ENCODE measurements at places on chromosomes 12 and 14.

DNA sequence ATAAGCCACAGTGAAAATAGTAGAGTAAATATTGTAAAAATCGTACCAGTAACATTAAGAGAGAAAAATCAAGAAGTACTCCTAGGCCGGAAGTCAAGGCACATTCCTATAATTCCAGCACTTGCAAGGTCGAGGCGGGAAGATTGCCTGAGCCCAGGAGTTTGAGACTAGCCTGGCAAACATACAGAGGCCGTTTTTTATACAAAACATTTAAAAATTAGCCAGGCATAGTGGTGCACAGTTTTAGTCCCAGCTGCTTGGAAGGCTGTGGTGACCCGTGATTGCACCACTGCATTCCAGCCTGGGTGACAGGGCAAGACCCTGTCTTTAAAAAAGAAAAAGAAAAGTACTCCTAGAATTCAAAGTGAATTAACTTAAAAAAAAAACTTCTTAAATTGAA is 341.8 kb downstream of the C12orf50 start:
- DNase-seq = no peak

- DNase-seq = no peak
Measured at GRCh38 chr12:64706857-64707256, 52.3 kb downstream of the GNS start.

GRCh38 chr12:81381951-81382350 is 304.1 kb downstream of the ACSS3 start:
- DNase-seq = no peak

GRCh38 chr12:75554556-75554880 is 43.1 kb upstream of the KRR1 start:
- DNase-seq = no peak

- DNase-seq = no peak
Measured at GRCh38 chr14:55701638-55702037, 121.6 kb downstream of the KTN1 start.

DNA sequence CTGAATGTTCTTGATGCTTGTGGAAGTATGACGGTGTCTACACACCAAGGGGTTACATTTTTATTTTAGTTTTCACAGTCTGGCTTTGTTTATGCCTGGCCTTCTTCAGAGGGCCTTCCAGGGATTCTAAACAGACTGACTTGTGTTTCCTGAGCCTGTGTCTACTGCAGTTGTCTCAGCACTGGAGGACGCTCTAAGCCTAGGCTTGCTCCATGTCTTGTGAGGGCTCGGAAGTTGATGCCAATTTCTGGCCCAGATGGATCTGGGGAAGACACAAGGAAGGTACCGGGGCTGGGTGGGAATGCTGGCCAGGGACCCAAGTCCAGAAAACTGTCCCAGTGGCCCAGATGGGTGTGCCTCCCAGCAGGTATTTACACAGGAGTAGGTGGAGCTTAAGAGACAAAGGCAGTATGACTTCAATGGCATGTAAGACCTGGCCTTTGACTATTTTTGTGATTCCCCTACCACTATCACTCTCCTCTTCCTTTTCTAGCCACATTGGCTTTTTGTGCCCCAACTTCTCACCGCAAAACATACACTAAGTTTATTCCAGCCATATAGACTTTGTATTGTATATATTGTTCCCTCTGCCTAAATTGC is 56.9 kb downstream of the GPR137C start:
- no peak for DNase-seq

DNA sequence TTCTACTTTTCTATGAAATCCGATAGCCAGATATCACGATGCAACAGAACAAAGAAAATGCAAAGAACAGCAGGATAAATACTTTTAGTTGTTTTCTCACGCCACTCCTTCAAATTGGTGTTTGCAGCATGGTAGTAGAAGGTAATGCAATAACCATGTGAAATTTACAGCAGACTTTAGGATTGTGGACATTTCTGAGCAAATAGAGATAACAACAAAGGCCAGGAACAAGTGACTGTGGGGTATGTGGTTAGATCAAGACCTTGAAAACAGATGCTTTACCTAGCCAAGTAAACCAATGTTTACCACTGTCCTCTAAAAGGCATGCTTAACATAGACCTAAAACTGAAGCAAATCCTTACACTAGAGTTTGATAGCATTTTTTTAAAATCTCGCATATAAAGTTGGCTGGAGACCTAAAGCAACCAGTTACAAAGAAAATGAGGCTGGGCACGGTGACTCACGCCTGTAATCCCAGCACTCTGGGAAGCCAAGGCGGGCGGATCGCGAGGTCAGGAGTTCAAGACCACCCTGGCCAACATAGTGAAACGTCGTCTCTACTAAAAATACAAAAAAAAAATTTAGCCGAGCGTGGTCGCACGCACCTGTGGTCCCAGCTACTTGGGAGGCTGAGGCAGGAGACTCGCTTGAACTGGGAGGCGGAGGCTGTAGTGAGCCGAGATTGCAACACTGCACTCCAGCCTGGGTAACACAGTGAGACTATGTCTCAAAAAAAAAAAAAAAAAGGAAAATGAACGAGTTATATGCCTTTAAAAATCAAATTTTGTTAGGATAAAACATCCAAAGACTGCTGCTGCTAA is 123.2 kb upstream of the FOXN3 start:
- DNase-seq = no peak

DNA sequence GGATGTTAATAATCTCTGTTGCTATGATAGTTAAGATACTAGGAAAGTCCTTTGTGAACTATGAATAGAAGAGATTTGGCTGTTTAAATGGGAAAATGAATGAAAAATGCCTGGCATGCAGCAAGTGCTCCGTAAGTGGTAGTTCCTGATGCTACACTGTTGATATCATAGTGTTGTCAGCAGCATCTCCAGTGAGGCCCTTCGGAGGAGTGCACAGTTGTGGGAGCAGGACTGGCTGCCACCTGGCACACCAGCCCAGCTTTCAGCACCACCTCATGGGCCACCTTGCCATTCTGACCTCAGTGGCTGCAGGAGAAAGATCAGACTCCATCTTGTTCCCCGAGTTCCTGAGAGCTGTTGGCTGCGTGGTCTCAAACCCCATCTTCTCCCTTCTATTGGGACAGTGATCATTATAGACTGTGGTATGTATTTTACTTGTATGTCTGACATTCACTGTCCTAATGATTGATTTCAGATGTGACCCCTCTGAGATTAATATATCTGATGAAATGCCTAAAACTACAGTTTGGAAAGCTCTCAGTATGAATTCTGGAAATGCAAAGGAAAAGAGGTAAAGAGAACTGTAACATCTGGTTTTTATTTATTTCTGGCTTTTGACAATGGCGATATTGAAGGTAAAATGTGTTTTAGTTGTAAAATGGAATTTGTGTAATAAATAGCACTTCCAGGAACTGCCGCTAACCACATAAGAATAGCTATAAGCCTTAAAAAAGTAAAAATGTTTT is 80.9 kb downstream of the SLC4A8 start:
- DNase-seq = no peak

All from hematopoietic multipotent progenitor cell treated with erythropoietin and hydrocortisone succinate and interleukin-3 and kit ligand, for 6 days (in vitro differentiated cells).